ENCODE measurements at places on chromosomes 16 and 17.

DNA sequence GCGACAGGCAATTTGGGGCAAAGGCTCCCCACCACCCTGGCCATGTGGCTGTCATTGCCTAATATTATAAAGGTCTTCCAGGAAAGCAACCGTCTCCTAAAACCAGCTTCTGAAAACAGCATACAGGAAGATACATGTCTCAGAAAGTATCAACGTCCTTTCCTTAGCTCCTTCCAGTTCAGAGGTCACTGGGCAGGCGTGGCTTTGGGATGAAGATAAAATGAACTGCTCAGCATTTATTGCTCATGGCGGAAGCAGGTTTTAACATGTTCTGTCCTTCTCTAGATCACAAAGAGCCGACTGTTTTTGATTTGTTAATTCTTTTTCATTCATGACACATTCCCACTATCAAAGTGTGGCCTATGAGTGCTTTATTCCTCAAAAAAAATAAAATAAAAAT lies 8.0 kb downstream of the CFAP20 start:
- no peak for DNase-seq

GRCh38 chr17:733743-734142 lies 1.3 kb downstream of the TLCD3A start:
- no peak for DNase-seq

- no peak for DNase-seq
Measured at GRCh38 chr16:68378436-68379415, 67.9 kb downstream of the PRMT7 start.

DNA sequence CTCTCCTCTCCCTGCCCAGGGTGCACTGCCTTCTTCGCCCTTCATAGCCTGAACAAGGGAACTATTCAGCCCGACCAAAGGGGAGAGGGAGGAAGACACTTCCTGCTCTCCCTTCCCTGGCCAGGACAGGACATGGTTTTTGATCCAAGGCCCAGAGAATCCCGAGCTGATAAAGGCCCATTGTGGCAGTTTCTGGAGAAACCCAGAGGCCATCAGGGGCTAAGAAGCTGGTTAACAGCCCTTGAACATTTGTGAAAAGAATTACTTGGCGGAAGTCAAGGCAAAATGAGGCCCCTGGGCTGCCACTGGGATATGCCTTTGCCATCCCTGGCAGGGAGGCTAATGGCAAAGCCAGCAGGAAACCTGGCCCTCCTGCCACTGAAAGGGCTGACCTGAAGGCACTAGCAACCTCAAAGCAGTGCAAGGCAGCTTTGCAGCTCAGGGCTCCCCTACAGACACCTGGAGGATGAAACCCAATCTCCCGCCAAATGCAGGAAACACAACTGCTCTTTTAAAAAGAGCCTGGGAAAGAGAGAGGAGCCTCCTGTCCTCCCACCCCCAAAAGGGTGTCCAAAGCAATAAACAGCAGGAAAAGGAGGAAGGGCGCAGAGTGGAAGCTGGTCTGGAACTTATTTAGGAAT lies 12.6 kb downstream of the PHB1 start:
- no peak for DNase-seq

DNA sequence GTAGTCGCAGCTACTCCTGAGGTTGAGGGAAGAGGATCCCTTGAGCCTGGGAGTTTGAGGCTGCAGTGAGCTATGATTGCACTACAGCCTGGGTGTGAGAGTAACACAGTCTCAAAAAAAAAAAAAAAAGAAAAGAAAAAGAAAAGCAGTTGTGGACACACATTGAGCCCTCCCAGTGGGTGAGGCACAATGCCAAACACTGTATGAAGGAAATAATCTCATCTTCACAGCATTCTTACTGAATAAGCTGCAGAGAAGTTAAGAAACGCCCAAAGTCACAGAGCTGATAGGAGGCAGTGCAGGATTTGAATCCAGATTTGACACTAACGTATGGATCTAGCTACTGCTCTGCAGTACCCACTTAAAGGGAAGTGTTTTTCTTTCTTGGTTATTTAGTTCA lies 5.9 kb upstream of the LYZL6 start:
- no peak for DNase-seq

DNA sequence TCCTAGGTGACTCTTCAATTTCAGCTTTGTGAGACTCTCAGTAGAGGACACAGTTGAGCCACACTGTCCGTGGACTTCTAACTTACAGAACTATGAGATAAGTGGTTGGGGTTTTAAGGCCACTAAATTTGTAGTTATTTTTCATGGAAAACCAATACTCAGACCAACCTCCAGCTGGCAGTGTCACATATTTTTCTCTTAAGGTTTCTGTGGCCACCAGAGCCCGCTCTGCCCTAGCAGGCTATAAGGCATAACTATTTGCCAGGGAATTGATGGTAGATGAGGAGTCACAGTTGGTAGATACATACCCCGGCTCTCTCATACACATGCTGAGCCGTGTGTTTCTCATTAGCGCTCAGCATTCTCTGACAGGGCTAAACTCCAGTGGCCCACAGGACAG lies 336.8 kb upstream of the MON1B start:
- DNase-seq: no peak

DNA sequence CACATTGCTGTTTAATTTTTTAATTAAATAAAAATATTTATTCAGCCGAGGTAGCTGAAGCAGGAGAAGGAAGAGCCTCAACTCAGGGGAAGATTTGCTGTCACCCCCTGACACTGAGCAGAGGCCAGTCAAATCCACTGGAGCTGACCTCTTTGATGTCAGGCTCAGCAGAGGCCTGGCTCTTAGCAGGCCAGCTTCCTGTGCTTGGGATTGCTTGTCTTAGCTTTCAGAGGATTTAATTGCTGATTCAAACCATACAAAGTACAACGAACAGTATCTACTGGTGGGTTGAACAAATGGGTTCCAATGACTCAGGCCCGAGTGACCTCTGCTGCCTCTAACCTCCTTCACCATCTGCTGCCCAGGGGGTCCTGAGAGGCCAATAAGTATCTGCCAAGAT lies 417.0 kb upstream of the HSBP1 start:
- DNase-seq: no peak

GRCh38 chr16:48064971-48065370 lies 90.8 kb downstream of the ABCC12 start:
- DNase-seq: no peak

DNA sequence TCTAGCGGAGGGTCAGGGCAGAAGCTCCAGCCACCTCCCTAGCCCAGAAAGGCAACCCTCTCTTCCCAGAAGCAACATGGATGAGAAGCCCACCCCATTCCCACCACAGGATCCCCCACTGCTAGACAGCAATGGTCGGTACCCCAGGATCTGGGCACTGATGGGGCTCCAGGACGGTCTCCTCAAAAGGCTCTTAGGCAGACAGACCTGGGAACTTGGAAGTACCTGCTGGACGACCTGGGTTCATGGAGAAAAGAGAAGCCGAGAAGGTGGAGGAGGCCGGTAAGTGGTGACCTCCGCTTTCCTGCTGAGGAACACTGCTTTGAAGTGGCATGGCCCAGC lies 96.6 kb downstream of the TBC1D16 start:
- DNase-seq: no peak

DNA sequence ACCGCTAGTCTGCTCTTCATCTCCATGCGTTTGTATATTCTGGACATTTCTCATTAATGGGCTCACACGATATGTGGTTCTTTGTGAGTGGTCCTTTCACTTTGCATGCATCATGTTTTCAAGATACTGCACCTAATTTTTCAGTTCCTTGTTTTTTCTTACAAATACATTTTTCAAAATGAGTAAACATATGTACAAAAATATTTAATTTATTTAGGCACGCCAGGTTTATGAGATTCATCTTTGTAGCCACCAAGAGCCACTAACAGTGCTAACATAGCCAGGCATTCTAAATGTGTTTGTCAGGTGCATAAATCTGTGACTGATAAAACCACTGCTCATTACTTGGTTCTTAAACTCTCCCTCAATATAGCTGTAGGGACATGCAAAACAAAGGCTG lies 375.3 kb downstream of the WWOX start:
- DNase-seq: no peak

DNA sequence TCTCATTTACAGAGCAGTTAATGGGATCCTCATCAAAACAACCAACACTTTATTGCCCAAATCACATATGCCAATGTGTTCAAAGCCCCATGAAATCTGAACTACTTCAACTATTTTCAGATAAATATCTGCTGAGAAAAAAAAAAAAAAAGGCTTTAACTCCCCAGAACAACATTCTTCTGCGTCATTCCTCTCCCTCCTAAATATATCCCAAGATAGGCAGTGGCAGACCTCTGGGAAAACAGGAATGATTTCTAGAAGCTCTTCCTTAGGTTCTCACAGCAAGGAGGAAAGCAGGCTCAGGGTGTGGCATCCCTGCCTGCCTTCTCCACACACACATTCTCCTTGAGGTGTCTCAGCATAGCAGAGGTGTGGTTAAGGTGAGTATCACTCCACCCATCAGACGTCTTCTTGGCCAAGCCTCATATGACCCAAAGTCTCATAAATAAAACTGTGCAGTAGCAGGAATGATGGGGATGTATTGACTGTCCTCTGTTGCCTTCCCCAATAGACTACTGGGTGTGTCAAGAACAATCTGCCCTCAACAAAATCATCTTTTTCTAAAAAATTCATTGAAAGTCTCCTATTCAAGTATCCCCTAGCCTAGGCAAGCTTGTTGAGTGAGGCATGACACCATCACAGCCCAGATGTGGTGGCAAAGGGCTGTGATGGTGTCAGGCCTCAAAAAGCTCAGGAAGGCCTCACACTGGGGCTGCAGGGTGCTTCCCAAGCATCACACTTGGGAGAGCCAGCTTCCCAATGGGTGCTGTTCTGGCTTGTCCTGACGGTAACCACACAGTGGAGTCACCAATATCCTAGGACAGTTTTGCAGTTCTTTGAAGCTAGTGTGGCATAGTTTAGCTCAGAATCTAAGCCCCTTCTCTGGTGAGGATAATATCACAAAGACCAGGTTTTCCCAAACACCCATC lies 135.4 kb upstream of the SOX9 start:
- DNase-seq: no peak

DNA sequence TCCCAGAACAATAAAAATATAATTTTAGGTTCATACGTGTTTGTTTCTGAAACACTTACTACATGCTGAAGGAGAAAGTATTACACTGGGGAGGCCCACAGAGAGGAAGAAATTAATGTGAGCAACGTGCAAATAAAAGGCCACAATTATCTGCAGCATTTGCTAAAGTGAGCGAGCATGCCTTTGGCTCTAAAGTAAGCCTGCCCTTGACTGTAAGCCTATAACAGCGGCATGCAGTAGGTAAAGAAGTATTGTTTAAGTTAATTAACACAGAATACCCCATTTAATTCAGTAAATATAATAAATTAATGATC lies 13.2 kb upstream of the COTL1 start:
- no peak for DNase-seq

DNA sequence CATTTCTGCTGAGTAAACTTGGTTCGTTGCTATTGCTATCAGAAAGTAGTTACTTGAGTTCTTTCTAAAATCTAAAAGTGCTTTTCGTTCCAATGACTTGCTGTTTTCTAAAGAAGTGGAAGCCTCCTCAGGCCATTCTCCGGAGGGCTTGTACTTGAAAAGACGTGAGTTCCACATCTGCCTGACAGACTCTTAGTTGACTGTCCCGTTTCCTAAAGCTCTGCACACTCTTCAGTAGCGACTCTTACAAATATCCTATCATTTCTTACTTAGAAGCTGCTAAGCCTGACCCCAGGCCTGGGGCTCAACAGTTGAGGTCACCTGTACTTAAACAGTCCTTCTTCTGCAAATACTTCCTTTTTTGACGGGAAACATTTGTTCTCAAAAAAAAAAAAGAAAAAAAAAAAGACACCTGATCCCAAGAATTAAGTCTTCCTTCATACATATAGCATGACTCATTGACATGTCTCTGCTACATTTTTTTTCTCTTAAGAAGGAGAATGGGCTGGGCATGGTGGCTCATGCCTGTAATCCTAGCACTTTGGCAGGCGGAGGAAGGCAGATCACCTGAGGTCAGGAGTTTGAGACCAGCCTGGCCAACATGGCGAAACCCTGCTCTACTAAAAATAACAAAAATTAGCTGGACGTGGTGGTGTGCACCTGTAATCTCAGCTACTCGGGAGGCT lies 61.5 kb downstream of the DHRS7C start:
- DNase-seq: no peak

- no peak for DNase-seq
Measured at GRCh38 chr16:67429053-67429798, 1.7 kb upstream of the HSD11B2 start.

- DNase-seq: no peak
Measured at GRCh38 chr16:57637965-57638364, 9.5 kb downstream of the ADGRG1 start.

GRCh38 chr17:50934672-50935220 lies 68.6 kb upstream of the TOB1 start:
- DNase-seq: no peak

DNA sequence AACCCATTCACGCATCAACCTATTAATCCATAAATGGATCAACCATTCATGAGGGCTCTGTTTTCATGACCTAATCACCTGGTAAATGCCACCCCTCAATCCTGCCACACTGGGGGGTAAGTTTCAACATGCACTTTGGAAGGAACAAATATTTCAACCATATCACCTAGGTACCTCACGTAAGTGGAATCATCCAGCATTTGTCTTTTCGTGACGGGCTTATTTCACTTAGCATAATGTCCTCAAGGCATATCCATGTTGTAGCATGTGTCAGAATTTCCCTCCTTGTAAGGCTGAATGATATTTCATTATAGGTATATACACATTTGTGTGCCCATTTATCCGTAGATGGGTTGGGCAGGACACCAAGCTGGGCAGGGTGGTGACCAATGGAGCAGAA lies 35.6 kb downstream of the ANKRD40 start:
- no peak for DNase-seq

DNA sequence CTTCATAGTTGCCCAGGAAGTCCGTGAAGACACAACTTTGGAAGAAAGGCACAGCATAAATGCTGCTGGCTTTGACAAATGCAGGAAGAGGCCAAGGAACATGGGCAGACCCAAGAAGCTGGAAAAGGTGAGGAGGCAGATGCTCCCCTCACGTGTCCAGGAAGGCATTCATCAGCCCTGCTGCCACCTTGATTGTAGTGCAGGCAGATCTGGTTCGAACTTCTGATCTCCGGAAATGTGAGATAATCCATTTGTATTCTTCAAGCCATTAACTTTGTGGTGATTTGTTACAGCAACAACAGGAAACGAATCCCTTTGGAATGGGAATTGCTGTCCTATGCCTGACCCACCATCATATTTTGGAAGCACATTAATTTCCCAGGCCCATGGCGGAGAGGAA lies 28.5 kb upstream of the LCMT1 start:
- no peak for DNase-seq

DNA sequence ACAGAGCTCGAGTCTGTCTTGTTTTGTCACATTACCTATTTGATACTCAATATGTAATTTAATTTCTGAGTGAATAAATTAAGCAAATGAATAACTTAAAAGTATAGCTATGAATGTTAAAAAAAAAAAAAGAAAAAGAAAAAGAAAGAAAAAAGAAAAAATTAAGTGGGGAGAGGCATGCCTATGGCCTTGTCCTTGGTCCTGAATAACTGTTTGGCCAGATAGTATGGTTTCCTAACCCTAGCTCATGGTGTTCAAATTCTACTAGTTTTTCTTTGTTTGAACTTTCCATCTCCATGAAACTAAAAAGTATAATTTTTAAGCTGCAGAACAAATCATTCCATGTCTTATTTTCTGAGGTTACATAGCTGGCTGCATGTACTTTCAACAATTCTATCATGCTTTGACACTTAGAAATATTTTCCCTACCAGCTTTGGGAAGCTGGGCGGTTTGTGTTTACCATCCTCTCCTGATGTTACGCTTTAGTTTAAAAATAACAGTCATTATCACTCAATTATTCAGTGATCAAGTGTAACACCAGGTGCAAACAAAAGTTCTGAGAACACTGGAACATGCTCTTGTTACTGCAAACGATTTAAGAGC lies 31.8 kb downstream of the TOX3 start:
- DNase-seq: no peak
